ENCODE measurements at places on chromosomes 13 and 19.

GRCh38 chr19:47274891-47275761 lies 441 bp downstream of the INAFM1 start:
- no peak for DNase-seq

DNA sequence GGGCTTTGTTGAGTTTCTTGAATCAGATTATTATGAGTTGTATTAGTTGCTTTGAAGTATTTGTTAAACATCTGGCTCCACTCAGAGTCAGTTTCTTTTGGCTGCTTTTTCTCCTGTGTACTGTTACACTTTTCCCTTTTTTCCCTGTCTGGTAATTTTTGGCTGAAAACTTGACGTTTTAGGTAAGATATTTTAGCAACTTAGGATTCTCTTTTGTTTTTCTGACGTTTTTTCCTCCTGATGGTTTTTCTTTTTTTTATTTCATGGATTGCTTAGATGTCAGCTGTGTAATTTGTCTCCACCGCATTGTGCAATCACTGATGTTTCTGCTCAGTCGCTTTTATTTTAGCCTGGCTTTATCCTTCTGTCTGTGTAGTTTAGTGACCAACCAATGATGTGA lies 20.7 kb downstream of the RFC3 start:
- no peak for DNase-seq

- no peak for DNase-seq
These were observed 8.5 kb downstream of the DBP start for GRCh38 chr19:48628486-48629296.

GRCh38 chr13:93750676-93751075 lies 524.1 kb downstream of the GPC6 start:
- no peak for DNase-seq

DNA sequence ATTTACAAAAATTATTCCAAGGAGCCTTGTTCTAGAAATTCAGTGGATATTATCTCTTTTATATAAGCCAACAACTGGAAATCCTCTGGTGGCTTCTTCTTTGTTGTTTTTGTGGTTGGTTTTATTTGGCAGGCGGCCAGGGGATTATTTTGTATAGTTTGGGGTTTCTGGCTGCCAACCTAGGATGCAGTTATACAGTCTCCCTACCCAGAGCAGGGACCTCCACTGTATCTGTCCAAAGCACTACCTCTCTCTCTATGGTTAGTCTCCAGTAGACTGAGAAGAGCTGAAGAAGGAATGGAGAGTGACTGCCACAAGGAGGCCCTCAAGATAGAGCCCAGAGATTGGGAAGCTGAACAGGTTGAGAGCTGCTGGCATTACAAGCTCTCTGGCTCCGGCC lies 80.2 kb downstream of the ZAR1L start:
- no peak for DNase-seq

Measured in smooth muscle cell of the brain vasculature (primary cell).